GM12878 (cell line): ENCODE measurements at places on chromosomes 7 and 10. TPM values are rescaled to one million over a fixed set of nuclear protein-coding genes. Genes with fewer than 3 reads are reported as not detected.

HPS6 gene
- total RNA-seq = 28.0 and 30.2 TPM in 2 replicates

MSANTD7 gene
- total RNA-seq = 20.1 and 20.6 TPM in 2 replicates

IGF2BP3 gene
- total RNA-seq = 48.5 and 49.7 TPM in 2 replicates

GIMAP6 gene
- total RNA-seq = 36.2 and 40.9 TPM in 2 replicates

UPK3BL1 gene
- total RNA-seq = 21.8 and 25.8 TPM in 2 replicates

NPY4R gene
- not detected in 2 replicates for total RNA-seq

SUPV3L1 gene
- 35.7 and 48.9 TPM in 2 replicates for total RNA-seq

AQP1 gene
- 0.64 and 0.72 TPM in 2 replicates for total RNA-seq

CPA2 gene
- 1.4 and 1.9 TPM in 2 replicates for total RNA-seq

PFKP gene
- total RNA-seq = 129 and 130 TPM in 2 replicates

POLL gene
- total RNA-seq = 21.6 and 25.4 TPM in 2 replicates

DRGX gene
- not detected in 2 replicates for total RNA-seq
